Mucosa of gallbladder (tissue), 1 donor: ENCODE measurements at places on chromosomes 2 and 18.

- DNase-seq = no peak
Measured at GRCh38 chr2:197205585-197206215, 104.9 kb downstream of the ANKRD44 start.

GRCh38 chr2:18791172-18791797 is 201.9 kb upstream of the NT5C1B start:
- DNase-seq = no peak

DNA sequence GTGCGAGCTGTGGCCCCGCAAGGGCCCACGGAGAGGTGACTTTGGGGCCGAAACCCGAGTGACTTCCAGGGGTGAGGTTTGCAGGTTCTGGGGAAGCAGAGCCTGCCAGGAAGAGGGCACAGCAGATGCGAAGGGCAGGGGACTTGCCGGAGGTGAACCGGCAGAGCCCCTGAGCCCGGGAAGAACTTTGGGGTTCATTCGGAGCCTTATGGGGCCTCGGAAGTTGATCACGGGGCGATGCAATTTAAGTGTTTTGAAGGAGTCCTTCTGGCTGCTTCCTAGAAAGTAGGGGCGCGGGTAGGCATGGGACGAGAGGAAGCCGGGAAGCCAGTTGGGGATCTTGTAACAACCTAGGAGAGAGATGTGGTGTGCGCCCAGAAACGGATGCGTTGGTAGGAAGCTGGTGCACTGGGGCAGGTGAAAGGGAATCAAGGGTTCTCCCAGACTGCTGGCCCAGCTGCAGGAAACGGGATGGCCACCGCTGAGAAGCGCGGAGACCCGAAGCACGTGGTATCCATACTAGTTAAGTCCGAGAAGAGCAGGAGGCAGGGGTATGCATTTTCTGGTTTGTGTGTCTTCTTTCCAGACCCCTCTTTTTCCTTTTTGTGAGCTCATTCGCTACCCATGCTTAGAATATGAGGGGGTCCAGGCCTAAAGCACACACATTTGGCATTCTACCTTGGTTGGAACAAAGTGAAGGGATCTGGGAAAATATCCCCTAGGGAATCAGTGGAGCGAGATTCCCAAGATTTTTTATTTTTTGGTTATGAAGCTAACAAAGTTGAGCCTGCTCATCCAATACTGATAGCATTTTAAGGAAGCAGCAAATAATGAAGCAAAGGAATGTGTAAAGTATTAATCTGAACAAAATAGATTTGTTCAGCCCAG is 758 bp downstream of the SCLY start:
- DNase-seq = no peak

DNA sequence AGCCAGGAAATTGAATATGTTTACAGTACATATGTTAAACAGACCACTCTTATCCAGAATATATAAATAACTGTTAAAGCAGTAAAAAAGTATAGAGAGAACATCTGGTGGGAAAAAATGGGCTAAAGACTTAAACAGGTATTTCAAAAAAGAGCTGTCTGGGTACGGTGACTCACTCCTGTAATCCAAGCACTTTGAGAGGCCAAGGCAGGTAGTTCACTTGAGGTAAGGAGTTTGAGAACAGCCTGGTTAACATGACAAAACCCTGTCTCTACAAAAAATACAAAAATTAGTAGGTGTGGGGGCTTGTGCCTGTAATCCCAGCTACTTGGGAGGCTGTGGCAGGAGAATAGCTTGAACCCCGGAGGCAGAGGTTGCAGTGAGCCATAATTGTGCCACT is 171.4 kb upstream of the FSIP2 start:
- DNase-seq = no peak

GRCh38 chr2:120550893-120551446 is 184.7 kb upstream of the GLI2 start:
- DNase-seq = no peak

DNA sequence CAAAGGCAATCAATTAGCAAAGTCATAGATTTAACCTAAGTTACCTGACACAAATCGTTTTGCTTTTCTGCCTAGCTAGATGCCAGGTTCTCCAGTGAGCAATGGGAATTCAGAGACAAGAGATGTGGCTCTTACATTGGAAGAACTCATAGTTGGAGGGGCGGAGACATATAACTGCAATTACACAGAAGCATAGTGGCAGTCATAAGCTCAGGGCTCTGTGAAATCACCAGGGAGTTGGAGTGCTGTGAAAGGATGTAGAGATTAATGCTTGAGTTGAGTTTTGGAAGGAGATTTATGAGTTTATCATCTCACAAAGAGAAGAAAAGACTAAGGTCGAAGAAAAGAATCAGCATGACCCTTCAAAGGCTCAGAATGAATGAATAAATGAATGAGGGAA is 457.2 kb upstream of the TRIB2 start:
- no peak for DNase-seq

DNA sequence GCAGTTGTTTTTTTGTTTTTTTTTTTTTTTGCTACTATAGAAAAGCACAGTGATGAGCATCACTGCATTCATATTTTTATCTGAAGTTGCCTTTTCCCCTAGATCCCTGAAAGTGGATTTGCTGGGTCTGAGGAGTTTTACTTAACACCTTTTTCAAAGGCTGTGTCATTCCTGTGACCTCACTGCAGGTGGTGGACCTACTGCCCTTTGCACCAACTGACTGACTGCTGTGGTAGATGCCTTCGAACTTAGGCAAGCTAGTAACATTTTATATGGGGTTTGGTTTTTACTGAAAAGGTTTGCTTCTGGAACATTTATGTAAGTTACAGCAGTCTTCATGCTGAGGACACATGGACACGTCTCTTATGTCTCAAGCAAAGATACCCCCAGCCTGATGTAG is 36.2 kb downstream of the SPTBN1 start:
- no peak for DNase-seq

DNA sequence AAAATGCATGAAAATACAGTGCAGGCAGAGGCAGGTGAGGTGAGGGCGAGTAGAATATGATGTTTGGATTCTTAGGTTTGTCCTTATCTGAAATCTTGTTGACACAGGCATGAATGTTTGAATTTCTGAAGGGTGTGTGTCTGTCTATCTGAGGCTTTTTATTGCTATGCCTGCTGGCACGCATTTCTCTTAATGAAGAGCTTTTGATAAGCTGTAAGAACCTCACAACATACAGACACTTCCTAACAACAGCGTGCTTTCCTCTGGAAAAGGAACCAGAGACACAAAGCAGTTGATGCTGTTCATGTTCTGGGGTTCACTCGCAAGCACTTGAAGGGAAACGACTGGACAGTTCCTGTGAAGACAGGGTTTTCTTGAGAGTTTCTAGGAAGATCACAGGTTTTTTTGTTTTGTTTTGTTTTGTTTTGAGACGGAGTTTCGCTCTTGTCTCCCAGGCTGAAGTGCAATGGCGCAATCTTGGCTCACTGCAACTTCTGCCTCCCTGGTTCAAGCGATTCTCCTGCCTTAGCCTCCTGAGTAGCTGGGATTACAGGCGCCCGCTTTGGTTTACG is 33.3 kb upstream of the CABLES1 start:
- DNase-seq = peak; percentile 66

- DNase-seq = no peak
Measured at GRCh38 chr2:176468457-176469113, 199.3 kb downstream of the MTX2 start.

- DNase-seq = no peak
Measured at GRCh38 chr2:171824086-171824485, 70.0 kb downstream of the SLC25A12 start.

- DNase-seq = no peak
Measured at GRCh38 chr2:26453421-26454329, 24.2 kb downstream of the OTOF start.

DNA sequence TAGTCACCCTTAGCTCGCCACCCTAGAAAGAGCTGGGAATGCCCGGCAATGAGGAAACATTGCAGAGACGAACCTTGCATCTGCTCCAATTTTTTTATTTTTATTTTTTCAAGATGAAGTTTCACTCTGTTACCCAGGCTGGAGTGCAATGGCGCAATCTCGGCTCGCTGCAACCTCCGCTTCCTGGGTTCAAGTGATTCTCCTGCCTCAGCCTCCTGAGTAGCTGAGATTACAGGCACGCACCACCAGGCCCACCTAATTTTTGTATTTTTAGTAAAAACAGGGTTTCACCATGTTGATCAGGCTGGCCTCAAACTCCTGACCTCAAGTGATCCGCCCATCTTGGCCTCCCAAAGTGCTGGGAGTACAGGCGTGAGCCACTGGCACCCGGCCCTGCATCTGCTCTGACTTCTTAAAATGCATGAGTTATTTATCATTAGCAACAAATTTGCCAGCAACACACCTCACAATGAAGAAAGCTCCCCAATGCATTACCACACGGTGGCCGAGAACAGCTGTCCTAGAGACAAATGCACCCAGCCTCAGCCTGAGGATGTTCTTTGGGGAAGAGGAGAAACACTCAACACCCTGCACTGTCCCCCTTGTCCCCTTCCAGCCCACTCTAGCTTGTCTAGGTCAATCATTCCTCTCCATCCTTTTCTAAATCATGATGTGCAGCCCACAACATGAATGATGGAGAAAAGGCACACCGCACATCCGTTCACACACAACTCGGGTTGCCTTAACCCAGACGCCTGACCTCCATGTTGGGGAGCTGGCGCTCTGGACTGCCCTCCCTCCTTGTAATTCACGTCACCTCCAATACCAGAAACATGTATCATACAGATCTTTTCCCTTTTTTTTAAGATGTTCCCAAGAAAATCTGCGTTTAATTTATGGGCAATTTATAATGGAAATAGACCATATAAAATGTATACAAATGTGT is 46.9 kb downstream of the TTC32 start:
- DNase-seq = no peak

GRCh38 chr18:49081511-49082155 is 130.9 kb upstream of the SMAD7 start:
- DNase-seq = no peak

DNA sequence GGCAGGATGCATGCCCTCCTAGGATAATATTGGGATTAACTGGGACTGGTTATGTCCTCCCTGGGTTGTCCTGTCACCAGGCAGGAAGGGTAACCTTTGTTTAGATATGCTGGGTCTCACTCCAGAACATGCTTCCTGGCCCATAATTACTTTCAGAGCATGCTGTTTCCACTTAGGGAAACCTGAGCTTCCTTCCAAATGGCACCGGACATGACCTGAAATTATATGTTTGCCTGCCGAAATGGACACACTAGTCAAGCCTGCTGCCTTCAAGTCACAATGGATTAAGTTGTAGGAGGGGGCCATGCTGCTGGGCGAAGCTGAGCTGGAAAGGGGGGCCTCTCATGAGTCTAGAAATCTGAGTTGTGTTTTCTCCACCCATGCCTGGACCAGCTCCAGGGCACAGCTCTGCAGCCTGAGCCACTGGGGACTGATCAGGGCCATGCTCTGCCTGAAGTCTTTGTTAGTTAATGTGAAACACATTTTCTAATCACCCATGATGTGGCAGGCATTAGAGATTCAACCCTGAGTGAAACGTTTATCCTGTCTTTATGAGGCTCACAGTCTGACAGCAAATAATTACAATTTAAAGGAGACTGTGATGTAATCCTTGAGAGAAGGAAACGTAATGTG is 273.3 kb downstream of the TNS1 start:
- no peak for DNase-seq

GRCh38 chr2:24076849-24077534 is 866 bp upstream of the SF3B6 start:
- no peak for DNase-seq

DNA sequence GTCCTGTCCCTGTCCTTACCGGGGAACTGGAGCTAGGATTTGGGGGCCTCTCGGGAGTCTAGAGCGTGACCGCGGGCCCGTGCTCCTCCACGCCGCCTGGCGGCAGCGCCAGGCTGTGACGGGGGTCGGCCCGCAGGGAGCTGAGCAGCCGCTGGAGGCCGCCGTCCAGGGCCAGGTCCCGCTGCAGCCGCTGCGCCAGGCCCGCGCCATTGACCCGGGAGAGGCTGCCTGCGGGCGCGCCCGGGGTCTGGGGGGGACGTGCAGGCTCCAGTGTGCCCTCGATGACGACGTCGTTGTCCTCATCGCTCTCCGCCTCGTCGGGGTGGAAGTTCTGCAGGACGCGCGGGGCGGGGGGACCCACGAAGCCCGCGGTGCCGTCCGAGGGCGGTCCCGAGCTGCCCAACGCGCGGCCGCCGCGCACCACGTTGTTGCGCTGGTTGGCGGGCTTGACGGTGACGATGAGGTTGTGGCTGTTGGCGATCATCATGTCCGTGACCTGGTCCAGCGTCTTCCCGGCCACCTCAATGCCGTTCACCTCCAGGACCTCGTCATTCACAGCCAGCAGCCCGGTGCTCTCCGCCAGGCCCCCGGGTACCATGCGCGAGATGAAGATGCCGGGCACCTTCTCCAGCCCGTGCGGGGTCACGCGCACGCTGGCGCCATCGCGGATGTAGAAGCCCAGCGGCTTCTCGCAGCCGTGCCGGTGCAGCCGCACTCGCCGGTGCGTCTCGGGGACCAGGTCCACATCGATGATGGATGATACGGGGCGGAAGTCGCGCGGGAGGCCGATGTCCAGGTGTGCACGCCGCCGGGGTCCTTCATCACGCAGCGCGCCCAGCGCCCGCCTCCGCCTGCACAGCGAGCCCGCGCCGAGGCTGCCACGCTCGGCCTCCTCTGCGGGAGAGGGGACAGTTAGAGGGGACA is 50.9 kb downstream of the ADNP2 start:
- peak; percentile 34 for DNase-seq

DNA sequence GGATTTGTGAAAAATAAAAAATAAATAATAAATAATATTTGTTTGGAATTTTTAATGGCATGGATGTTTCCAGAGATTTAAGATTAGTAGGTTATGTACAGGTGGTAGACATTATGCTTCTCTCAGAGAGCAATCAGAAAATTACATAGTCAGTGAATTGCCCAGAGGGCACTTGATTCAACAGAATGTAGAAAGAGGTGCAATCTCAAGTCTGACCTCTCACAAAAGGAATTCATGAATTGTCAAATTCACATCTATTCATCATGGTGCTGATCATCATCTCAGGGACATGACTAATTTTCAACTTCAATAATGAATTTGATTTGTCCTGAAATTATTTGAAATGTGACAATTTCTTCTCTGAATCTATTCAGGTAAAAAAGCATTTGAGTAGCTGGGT is 172.5 kb downstream of the PDE11A start:
- DNase-seq = no peak

GRCh38 chr2:136164280-136164776 is 46.4 kb upstream of the CXCR4 start:
- DNase-seq = no peak

GRCh38 chr2:170926743-170927297 is 2.2 kb upstream of the GORASP2 start:
- DNase-seq = no peak

DNA sequence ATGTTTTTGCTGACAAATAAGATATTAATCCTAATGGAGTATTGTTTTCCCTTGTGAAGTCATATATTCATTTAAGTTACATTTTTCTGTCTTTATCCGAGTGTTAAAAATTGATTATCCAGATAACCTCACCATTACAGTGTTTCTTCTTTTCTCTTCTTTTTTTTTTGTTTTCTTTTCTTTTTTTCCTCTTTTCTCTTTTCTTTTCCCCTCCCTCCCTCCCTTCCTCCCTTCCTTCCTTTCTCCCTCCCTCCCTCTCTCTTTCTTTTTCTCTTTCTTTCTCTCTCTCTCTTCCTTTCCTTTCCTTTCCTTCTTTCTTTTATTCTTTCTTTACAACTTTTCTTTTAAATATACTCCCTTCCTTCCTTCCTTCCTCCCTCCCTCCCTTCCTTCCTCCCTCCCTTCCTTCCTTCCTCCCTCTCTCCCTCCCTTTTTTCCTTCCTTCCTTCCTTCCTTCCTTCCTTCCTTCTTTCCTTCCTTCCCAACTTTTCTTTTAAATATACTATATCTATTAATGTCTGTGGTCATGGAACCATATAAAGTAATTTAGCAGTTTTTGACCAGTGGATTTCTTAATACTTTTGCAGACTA is 40.9 kb downstream of the UBE2E3 start:
- DNase-seq = no peak

- DNase-seq = no peak
Measured at GRCh38 chr18:76208678-76209306, 286.2 kb downstream of the ZNF516 start.
